ENCODE measurements at places on chromosomes 4 and X.

DNA sequence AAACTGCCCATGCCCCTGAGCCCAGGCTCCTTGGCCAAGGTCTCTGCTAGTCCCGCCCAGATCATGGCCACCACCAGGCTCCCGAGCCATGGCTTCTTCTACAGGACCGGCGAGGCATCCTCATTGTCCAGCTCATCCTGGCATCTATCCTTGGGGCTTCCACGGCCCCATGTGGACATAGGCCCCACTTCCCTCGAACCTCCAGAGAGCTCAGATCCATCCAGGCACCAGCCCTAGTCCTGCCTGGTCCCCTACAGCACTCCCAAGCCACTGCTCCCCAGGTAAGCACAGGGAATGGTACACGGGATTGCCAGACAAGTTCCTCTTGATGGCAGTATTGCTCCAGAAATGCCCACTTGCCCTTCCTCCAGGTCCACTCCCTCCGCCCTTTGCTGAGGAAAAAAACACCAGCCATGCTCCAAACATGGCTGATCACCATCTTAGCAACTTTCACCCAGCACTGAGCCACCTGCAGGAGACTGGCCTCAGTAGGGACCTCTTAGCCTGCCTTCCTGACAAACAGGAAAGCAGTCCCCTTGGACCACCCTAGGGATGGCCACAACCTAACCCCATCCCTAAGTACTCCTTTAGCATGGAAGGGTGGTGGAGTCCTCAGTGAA, 272.1 kb upstream of the AGTR2 start:
- DNase-seq: no peak

DNA sequence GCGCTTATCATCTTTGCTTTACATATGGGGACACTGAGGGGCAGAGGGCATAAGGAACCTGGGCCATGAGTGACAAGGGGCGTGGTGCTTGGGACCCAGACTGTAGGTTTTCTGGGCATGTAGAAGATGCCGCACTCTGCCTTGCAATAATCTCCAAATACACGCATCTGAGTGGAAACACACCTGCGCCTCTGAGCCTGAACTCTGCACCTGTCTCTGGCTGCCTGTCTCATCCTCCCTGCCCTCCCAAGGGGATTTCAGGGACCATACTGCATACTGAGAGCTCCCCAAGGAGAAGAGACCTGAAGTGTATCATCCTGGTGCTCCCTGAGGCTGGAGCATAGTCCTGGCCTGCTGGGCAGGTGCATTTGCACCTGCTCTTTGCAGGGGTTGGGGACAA, 34.7 kb upstream of the ASMTL start:
- DNase-seq: no peak

- DNase-seq: no peak
These were observed 456.8 kb downstream of the PRR32 start for GRCh38 chrX:127276326-127276725.

GRCh38 chr4:112510291-112511092, 5.5 kb downstream of the NEUROG2 start:
- DNase-seq: no peak

- DNase-seq: no peak
These were observed 105.8 kb upstream of the IL15 start for GRCh38 chr4:141530627-141531026.

- no peak for DNase-seq
These were observed 254.3 kb upstream of the AGA start for GRCh38 chr4:177696438-177696966.

DNA sequence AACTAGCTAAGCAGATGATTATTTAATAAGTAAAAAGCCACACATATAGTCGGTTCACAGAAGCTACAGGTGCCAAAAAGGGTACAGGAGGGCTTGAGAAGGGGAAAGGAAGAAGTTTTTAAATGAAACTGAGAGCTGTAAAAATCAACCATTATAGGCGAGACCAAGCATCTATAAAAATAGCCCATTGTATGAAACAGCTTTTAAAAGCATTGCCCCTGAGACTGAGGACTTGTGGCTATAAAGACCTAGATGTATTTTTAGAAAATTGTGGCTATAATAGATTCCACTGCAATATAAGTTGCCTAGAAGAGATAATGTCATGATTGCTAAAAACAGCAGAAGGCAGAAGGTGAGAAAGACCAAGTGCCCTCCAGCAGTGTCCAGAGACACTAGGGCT, 15.0 kb upstream of the TTC29 start:
- DNase-seq: no peak

DNA sequence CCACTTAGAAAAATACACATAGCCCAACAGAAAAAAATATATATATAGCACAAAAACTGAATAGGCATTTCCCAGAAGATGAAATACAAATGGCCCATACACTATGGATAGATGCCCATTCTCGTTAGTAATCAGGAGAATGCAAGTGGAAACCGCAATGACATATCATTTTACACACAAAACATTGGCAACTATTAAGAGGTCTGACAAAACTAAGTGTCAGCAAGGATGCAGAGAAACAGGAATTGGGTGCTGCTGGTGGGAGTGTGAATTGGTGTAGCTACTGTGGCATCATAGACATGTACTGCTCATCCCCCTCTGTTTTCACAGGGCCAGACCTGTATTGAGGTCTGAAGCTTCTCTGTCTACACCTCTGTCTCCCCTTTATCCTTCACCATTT, 320.0 kb downstream of the IDS start:
- DNase-seq: no peak

- no peak for DNase-seq
These were observed 60.4 kb downstream of the SLC10A6 start for GRCh38 chr4:86788826-86789225.

DNA sequence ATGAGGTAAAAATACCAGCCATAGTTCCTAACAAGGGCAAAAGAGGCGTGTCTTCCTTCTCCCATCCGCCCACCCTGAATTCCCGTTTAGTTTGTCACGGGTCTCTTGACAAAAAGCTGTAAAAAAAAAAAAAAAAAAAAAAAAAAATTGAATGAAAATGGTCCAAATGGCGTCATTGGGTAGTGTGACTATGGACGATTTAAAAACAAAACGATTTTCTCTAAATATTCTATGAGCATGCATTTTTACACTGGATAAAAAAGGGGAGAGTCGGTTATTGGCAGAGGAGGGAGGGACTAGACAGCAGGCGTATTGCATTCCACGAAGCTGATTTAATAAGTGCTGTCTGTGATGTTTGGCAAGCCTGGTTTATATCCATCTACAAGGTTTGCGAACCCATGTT, at the start of gene FAM133A:
FAM133A (plus strand) TSS at position 338 of the 403 bp plus-strand sequence. CDS start 35,214 bp downstream, outside the sequence.
- DNase-seq: no peak

Measured in T-cell (primary cell).